K562 (cell line): ENCODE measurements at places on chromosomes 2 and 18.

GRCh38 chr18:2494921-2495320, 76.4 kb downstream of the METTL4 start:
- DNase-seq: no peak
- H3K4me1 ChIP-seq: no peaks in the 10 kb centered on the region
- H3K27me3 ChIP-seq: peaks cover 12% of the 10 kb centered on the region
- no peak overlapping the region for H3K4me3 ChIP-seq
- no peaks in the 10 kb centered on the region for H3K36me3 ChIP-seq

GRCh38 chr2:234719116-234719716, 222.3 kb upstream of the ARL4C start:
- no peak for DNase-seq
- no peak overlapping the region for H3K4me3 ChIP-seq
- H3K27me3 ChIP-seq: no peaks in the 10 kb centered on the region
- no peaks in the 10 kb centered on the region for H3K36me3 ChIP-seq
- H3K4me1 ChIP-seq: no peaks in the 10 kb centered on the region
- H3K27ac ChIP-seq: no peak overlapping the region

GRCh38 chr18:57149531-57149930, 2.6 kb downstream of the BOD1L2 start:
- no peaks in the 10 kb centered on the region for H3K36me3 ChIP-seq
- H3K27me3 ChIP-seq: no peaks in the 10 kb centered on the region
- H3K4me3 ChIP-seq: no peak overlapping the region
- no peaks in the 10 kb centered on the region for H3K4me1 ChIP-seq
- H3K27ac ChIP-seq: no peak overlapping the region

- H3K4me3 ChIP-seq: no peak overlapping the region
- DNase-seq: peak; percentile 88
- no peaks in the 10 kb centered on the region for H3K36me3 ChIP-seq
- H3K27me3 ChIP-seq: peaks cover 7% of the 10 kb centered on the region; the same call in 2 of the 3 replicates
- H3K4me1 ChIP-seq: peaks cover 57% of the 10 kb centered on the region
- H3K27ac ChIP-seq: no peak overlapping the region
Measured at GRCh38 chr2:127049927-127050802, 56.8 kb downstream of the BIN1 start.
